ENCODE measurements at places on chromosomes 3 and 15. TPM values are rescaled to one million over a fixed set of nuclear protein-coding genes. Genes with fewer than 3 reads are reported as not detected.

Gene TIMP4
- total RNA-seq = 54.5 TPM

DNA sequence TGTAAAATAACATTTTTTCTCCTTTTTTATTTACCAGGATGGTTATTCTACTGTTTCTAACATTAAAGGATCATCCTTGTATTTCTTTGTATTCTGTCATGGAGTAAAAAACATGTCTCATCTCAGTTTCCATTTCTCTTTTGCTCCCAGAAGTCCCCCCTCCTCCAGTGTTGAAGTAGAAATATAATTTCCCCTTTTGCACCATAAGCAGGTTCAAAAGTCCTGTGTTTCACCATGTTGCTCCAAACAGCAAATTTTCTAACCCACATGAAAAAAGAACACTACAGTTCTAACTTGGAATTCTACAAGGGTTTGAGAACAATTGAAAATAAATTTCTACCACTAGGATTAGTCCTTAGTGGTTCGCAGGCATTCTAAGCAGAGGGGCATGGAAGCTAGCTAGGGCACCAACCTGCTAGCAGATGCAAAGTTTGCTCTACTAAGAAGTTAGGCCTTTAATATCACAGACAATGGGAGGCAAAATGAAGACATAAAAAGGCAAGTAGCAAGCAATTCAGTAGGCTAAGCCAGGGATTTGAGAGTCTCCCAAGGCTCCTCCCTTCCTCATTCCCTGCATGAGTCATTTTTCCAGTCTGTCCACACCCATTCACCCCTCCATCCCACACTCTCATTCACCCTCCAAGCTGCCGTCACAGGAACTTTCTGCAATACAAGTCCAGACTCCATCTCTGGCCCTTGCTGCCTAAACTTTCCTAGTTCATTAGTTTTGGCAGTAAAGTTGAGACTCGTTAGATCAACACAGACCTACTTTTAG, 2.3 kb upstream of the MBNL1 start:
- peak; percentile 78 for DNase-seq

GRCh38 chr15:86231864-86232721, 152.4 kb downstream of the AGBL1 start:
- peak; percentile 30 for DNase-seq

- peak; percentile 28 for DNase-seq
These were observed 203.8 kb upstream of the CD96 start for GRCh38 chr3:111338059-111338698.

Gene TTLL13
- total RNA-seq = not detected

- DNase-seq = no peak
These were observed 226.1 kb upstream of the UBE2E2 start for GRCh38 chr3:22977042-22977441.

DNA sequence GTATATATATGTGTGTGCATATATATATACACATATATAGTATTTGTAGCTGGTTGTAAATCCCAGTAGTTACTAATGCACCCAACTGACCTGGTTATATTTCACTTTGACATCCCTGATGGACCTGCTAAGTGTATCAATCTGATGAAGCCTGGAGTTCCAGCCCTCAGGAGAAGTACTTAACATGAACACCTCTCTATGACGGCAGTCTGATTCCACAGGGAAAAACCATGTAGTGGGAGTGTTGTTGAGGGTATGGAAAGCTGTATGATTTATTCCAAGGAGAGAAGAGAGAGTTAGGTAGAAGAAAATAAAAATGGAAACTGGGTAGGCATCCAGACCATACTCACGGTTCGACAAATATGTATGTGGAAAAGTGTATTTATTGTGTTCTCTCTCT, 531.2 kb upstream of the SEMA6D start:
- no peak for DNase-seq

- no peak for DNase-seq
These were observed 21.0 kb downstream of the TMEM43 start for GRCh38 chr3:14145670-14146380.

GRCh38 chr3:39812537-39812936, 3.1 kb downstream of the MYRIP start:
- DNase-seq = peak; percentile 50

Gene ACKR2
- 2.4 TPM for total RNA-seq

DNA sequence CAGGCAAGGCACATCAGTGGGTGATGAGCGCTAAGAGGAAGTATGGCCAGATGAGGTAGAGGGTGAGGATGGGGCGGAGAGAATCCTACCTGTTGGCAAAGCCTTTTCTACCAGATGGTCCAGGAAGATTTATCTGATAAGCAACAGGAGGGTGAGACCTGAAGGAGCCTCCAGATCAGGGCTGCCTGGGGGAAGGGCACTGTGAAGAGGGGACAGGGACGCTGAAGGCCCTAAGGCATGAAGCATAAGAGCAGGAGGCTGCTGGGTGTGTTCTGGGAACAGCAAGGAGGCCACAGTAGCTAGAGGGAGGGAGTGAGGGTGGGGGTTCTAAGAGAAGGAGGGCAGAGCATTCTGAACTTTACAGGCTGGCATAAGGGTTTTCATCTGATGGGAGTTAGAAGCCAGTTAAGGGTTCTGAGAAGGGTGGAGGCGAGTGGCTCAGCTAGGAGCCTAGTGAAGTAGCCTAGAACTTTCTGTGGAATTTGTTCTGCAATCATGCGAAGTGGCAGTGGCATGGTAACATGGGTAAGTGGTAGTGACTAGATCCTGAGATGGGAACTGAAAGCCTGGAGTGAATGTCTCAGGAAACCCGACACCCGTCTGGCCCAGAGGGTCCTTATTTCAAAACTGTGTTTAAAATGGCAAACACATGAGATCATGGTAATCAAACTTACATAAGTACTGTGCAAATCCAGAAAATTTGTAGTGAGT, 29.9 kb downstream of the CGNL1 start:
- no peak for DNase-seq

DNA sequence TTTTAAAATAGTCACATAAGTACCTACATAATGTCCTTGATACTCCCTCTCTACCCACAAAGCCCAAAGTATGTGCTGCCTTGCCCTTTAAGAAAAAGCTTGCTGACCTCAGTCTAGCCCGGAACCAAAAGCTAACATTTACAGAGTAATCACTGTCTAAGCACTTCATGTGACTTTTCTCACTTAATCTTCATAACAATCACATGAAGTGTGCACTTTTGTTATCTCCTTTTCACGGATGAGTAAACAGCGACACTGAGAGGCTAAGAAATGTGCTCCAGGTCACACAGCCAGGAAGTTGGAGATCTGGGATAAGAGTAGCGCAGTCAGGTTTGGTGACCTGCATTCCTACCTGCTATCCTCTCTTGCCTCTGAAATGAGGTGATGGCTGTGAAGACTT, 194.0 kb downstream of the ITPR1 start:
- no peak for DNase-seq

GRCh38 chr15:55277116-55277564, 12.5 kb downstream of the RAB27A start:
- DNase-seq = no peak

Gene CFAP92
- total RNA-seq = 0.73 TPM

Gene GUCA1C
- total RNA-seq = not detected

DNA sequence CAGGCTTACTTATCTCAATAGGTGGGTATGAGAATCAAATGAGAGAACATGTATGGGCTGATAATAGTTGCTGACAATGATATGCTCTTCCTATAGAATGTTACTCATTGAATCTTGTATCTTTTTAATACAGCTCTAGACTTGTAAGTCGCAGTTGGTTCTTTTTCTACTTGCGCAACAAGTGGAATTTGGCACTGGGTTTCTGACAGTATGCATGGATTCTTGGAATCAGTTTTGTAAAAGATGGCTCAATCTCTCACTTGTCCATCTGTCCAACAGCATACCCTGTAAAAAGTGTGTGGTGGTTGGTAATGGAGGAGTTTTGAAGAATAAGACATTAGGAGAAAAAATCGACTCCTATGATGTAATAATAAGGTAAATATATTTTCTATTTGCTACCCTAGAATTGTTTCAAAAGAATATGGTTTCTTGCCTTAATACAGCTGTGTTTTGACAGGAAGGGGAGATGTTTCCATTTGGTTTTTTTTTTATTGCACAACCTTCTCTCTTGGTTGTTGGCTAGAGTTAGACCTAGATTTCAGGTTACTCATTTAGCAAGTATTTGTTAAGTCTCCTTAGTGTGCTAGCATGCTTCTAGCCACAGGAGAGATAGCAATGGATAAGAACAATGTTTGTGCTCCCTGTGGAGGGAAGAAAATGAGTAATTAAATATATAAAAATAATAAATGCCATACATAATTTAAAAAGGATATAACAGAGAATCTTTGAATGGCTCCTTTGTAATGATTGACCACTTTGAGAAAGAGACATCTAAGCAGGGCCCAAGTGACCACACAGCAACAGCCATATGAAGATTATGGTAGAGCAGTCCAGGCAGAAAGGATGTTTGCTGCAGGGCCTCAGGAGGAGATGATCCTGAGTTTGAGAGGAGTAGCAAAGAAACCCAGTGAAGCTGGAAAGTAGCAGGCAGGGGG, 21.8 kb downstream of the ST3GAL6 start:
- no peak for DNase-seq

- DNase-seq = no peak
These were observed 28.3 kb downstream of the CYP19A1 start for GRCh38 chr15:51310064-51310463.

DNA sequence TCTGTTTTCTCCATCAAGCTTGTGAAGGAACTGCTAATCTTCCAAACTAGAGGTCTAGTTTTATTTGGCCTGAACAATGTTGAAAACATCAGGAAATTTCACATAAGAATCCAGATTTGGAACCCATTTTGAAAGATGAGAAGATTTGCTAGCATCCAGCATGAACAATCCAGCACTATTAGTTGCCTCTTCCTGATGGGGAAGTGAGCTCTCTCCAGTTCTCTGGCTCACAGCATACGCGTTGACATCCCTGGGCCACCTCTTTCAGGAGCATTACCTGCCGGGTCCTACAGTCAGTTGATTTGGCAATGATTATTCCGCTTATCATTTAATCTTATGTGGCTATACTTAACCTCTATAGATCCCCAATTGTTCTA, 10.9 kb downstream of the GPR87 start:
- DNase-seq = no peak

- DNase-seq = no peak
These were observed 224.1 kb downstream of the TPRG1 start for GRCh38 chr3:189395825-189396224.

- DNase-seq = no peak
These were observed 36.2 kb upstream of the SEC13 start for GRCh38 chr3:10357095-10357494.

Measured in left cardiac atrium (tissue), 4 donors.